T-helper 2 cell (primary cell): ENCODE measurements at places on chromosomes 2 and 18.

DNA sequence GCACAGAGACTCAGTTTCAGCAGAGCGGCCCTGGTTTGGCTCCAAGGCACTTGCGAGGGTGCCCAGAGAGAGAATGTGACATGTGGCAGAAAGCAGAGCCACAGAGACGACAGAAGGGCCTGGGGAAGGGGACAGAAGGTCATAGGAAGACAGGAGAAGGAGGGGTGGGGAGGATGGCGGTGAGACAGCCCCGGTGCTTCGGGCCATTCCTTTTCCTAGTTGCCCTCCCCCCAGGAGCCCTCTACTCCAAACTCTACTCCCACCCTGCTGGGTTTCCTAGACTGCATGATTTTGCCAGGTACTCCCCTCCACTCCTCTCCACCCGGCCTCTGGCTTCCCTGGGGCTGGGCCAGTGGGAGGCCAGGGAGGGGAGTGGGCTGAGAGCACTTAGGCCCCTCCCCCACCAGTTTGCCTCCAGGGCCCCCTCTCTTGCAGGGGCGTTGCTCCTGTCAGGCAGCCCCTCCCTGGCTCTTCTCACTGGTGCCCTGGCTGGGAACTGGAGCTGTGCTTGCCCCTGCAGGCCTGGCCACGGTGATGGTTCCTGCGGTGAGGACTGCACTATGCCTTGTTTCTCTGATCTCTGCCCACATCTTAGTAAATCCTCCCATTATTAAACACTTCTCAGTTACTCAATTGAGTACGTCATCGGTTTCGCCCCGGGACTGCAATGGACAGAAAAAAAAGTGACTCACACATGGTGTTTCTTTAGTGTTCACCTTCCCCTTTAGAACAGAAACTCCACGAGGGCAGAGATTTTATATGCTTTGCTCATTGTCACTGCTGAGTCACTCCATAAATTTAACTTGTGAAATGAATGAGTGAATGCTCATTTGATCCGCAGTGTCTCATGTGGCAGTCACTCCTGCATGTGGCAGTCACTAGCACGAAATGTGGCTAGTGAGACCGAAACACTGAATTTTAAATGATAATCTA lies 58.7 kb upstream of the SP3 start:
- DNase-seq, result no peak

- DNase-seq, result no peak
These were observed 17.5 kb upstream of the DPP4 start for GRCh38 chr2:162091325-162092007.

GRCh38 chr18:21448299-21448698 lies 152.2 kb downstream of the ESCO1 start:
- no peak for DNase-seq

GRCh38 chr2:142841788-142842187 lies 35.7 kb upstream of the KYNU start:
- no peak for DNase-seq

GRCh38 chr2:156565066-156565710 lies 129.0 kb downstream of the GPD2 start:
- DNase-seq, result no peak

GRCh38 chr2:185318271-185318724 lies 420.3 kb upstream of the FSIP2 start:
- no peak for DNase-seq

GRCh38 chr18:12283256-12283655 lies 24.8 kb upstream of the TUBB6 start:
- no peak for DNase-seq

GRCh38 chr2:184215745-184216144 lies 382.6 kb upstream of the ZNF804A start:
- no peak for DNase-seq

DNA sequence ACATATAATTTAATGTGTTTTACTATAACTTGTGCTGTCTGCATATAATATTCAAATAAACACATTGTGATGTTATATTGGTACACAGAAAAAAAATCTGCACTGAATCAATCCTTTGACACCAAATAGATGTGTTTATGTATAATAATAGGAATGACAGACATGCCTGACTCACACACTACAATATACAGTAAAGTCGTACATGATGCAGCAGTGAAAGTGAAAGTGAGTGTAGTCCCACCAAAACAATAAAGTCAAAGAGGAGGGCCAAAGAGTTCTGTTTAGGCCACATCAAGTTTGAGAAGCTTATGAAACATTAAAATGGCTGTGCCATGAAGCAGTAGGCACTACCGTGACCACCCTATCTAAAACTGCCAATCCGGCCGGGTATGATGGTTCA lies 8.2 kb upstream of the RBM44 start:
- DNase-seq, result peak; percentile 31

DNA sequence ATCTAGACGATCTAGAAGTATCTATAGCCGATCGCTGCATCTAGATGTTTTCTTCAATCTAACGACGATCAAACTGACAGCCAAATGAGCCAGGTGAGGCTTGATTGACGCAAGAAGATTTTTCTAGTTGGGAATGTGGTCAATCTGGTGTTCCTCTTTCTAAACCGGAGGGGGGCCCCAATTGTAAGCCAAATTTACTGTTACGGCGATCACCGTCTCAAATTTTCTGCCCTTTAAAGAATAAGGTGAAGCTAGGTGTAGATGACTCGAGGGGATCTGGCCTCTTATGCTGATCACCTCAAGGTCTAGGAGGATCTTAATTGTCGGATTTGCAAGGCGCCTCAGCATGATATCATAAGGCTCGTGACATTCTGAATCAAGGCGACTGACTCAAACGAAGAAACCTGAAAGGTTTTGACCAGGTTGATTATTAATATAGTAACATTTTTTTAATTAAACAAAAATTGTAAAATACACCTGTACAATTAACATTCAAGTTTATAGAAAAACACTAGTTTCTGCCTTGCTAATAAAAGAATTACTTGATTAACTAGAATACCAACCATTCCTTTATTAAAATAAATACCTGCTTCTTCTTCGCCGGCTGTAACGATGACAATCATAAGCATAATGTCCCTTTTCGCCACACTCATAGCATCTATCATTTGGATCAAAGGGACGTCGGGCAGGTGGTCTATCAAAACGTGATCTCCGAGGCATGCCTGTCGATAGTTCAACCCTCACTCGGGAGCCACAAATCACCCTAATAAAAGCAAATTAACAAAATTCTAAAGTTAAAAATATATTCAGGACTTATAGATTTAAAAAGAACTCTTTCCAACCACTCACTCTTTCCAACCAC lies 2.0 kb downstream of the SRSF7 start:
- peak; percentile 44 for DNase-seq

DNA sequence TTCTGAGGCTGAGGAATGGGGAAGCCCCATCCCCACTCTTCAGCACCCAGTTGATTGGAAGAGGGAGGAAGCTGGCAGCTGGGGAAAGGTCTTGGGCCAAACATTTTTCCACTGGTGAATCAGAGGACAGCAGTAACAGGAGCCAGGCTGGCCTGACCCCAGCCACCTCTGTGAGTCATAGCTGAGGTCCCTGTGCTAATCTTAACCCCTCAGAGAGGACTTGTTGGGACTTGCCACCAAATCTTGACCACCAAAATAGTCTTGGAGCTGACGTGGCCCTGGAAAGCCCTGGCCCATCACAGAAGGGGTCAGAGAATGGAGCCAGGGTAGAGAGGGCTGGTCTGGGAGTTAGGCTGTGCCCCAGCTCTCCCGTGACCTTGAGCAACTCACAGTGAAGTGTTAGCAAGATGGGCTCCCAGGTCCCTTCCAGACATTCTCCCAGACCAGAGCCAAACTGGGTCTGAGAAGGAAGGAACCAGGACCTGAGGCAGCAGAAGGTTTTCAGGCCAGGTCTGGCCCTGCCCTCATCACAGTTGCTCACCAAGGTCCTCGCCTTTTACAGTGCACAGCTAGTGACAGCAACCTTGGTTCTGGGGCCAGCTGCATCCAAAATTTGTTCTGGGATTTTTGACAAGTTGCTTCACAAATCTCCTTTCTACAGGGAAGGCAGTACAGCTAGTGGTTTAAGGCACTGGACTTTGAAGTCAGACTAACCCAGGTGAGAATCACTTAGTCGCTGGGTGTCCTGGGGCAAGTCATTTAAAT lies 266.6 kb downstream of the CYP26B1 start:
- no peak for DNase-seq

DNA sequence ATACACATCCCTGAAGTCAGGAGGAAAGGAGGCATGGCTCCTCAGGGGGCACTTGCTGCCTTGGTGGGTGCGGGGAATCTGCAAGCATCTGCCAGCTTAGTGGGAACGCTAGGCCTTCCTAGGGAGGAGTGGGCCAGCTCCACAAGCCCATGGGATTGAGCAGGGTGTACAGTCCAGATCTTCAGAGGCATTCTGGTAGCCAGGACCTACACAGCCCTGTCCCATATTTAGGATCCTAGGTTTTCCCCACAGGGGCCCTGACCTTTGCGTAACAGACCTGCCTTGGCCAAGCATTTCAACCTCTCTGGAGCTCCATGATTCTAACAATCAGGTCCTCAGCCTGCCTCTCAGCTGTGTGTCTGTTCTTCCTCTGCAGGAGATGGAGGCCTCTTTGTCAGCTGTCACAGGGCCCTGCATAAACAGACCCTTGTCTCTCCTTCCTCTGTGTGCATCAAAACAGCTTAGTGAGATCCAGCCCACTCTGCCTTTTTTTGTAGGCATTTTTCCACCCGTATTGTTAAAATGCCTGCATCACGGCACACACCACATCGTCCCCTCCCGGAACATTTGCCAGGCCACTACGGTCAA lies 140.2 kb upstream of the NDUFV2 start:
- no peak for DNase-seq

DNA sequence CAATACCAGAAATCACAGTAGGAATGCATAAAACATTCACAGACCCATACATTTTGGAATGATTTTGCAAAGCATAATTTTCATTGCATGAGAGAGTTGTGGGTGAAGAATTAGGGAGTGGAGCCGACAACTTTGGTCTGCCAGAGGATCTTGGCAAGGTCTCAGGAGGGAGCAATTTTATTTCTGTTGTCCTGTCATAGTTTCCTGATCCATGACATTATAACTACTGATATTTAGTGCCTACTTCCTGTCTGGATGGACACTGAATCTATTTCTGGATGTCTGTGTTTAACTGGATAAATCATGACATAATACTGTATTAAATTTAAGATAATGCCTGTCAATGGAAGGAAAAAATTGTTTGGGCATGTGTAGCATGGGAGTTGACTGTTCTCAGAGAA lies 2.4 kb downstream of the ITGA4 start:
- DNase-seq, result no peak

- DNase-seq, result no peak
These were observed 13.2 kb upstream of the SLC25A52 start for GRCh38 chr18:31773774-31774476.

- no peak for DNase-seq
These were observed 41.5 kb downstream of the NCKAP5 start for GRCh38 chr2:133526530-133527300.

- no peak for DNase-seq
These were observed 15.6 kb downstream of the TRABD2A start for GRCh38 chr2:84865181-84865783.

- DNase-seq, result no peak
These were observed 113.5 kb downstream of the KCTD1 start for GRCh38 chr18:26434887-26435286.

DNA sequence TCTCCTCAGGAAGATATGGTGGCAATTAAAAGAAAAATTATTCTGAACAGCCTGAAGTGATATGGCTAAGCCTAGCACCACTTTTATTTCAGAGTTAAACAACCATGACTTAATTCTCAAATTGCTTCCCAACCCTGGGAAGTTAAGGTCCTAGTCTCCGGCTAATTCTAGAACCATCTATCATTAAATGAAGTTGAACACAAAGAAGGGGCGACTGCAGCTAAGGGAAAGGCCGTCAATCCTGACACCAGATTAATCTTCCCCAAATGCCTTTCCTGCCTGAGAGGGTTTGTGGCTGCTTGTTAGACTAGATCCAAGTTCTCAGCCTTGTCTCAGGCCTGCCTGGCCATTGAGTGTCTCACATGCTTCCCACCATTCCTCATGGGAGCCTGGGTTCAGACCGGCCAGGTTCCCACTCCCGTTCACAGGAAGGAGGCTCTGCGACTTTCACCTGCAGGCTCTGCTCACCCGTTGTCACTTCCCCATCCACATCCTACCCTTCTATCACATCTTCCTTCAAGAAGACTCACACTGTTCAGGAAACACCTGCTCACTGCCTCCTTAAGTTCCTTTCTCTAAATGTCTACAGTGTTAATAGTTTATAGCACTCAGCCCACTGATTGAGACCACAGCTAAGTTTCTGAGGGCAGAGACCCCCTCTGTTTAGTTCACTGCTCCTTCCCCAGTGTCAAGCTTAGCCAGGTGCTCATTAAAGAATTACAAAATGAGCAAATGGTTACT lies 282.9 kb upstream of the REV1 start:
- no peak for DNase-seq

- no peak for DNase-seq
These were observed 30.2 kb upstream of the VWC2L start for GRCh38 chr2:214380681-214381080.

DNA sequence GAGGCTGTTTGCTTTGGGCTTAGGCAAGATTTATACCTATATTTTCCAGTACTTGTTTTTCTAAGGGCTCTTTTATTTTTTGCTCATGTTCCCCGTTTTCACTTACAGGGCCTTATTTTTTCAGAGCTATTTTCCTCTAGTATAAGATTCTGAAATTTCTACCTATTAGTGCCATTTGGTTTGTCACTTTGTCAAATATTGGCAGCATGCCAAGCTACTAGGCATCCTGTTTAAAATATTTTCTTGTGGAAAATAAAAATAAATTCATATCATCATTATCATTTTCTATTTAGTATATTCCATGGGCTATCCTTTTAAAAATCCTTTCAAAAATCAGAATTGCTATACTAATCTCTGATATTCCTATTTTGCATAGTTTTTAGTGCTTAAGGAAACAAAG lies 64.8 kb upstream of the CHST9 start:
- no peak for DNase-seq

DNA sequence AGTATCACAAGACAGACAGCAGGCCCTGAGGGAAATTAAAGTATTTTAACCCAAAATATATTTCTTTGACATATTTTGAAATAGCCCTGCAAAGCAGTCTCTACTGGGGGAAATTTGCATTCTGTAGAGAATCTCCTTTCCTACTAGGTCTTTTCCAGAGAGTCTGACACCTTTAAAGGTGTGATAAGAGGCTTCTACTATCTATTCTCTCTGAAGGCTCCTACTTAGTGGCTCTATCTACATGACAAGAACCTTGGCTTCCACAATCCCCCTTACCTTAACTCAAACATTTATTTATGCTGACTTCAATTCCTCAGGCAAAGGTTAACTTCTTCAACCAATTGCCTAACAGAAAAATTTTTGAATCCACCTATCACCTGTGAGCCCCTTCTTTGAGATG lies 174.6 kb upstream of the GALNT5 start:
- no peak for DNase-seq

- no peak for DNase-seq
These were observed 123.0 kb downstream of the SPTBN1 start for GRCh38 chr2:54579061-54579681.

DNA sequence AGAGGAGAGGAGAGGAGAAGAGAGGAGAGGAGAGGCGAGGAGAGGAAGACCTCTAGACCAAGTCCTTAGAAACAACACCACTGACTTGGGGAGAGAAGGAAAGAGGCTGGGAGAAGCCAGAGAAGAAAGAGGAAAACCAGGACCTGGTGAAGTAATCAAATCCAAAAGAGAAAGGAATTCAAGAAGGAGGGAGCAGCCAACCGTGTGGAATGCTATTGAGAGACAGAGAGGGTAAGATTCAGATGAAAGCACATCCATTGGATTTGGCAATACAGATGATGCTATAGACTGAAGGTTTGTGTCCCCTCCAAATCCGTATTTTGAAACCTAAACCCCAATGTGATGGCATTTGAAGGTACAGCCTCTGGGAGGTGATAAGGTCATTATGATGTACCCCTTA lies 50.7 kb downstream of the GALNT14 start:
- DNase-seq, result no peak

GRCh38 chr2:98172951-98173350 lies 86.0 kb downstream of the VWA3B start:
- no peak for DNase-seq

GRCh38 chr2:71467180-71467815 lies 13.9 kb downstream of the DYSF start:
- DNase-seq, result no peak
